Mesothelial cell of epicardium (in vitro differentiated cells): ENCODE measurements at places on chromosomes 4 and X.

DNA sequence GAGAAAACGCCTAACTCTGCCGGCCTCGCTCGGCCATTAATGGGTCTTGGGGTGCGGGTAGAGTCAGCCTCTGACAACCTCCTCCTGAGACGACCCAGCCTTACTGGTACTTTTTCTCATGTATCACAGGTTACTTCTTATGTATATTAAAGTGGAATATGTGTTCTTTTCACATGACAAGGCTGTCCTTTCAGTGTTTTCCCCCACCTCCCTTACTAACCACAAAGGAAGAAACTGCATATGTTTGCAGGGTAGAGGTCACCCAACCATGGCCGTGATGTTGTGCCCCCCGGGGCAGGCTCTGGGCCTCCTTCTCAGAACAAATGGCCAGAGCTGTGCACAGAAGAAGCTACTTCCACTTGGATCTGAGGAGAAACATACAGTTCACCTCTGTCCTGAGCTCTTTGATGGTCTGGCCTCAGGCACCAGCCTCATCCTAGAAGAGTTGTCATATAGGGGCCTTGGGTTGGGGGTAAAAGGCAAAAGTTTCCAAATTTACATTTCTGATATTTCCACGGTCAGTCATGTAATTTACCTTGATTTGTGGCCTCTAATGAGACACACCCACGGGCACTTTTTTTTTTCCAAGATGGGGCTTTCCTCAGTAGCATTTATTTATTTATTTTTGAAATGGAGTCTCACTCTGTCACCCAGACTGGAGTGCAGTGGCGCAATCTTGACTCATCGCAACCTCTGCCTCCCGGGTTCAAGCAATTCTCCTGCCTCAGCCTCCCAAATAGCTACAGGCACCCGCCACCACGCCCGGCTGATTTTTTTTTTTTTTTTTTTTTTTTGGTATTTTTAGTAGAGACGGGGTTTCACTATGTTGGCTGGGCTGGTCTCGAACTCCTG lies 1.9 kb downstream of the SOWAHD start:
- no peak for DNase-seq

GRCh38 chr4:1010395-1011021 lies 918 bp upstream of the FGFRL1 start:
- no peak for DNase-seq

GRCh38 chr4:3209551-3210325 lies 39.2 kb upstream of the MSANTD1 start:
- DNase-seq, result no peak

DNA sequence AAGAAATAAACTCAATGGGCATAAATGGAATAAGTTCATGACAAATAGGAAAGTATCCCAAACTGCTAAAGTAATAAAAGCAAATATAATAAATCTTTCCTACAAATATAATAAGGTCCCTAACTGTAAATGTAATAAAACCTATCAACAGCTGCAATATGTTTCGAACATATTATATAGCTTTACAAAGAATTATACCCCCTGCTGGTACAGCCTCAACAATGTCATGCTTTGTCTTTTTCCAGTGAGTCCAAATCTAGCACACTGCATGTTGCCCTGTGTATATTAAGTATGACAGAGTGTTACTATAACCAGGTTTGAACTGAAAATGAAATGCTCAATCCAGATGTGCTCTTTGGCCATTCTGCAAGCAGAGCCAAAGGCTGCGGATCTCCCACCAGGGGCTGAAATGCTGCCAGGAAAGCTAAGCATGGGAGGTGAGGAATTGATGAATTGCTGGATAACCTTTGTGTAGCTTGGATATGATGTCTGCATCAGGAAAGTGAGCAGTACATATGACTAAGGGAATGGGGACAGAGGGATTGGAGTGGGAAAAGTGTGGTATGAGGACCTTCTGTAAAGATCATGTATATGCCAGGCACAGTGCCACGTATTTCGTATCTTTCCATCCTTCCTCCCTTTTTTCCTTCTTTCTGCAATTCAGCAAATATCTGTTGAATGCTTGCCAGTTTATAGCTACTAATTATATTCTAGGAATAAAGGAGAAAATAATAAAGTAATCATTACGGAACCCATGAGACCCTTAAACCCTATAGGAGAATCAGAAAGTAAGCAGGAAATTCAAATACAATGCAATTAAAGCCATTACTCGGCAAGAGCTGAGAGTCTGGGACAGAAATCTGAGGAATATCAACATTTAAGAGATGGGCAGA lies 954.6 kb upstream of the LCORL start:
- no peak for DNase-seq

DNA sequence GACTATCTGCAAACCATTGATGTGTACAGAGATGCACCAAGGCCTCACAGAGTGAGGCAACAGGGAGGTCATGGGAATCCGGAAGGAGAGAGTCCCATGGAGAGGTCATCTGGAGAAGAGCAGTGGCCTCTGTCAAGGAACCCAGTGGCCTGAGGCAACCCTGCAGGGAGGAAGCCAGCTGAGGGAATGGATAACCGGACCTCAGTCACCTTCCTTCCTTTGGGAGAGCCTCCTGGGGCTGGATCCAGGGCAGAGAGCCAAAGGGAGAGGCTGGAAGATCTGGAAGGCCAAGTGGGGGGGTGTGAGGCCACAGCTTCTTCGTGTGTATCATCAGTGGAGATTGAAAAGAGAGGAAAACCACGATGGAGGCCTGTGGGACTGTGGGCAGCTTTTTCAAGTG lies 24.3 kb upstream of the CD38 start:
- no peak for DNase-seq

DNA sequence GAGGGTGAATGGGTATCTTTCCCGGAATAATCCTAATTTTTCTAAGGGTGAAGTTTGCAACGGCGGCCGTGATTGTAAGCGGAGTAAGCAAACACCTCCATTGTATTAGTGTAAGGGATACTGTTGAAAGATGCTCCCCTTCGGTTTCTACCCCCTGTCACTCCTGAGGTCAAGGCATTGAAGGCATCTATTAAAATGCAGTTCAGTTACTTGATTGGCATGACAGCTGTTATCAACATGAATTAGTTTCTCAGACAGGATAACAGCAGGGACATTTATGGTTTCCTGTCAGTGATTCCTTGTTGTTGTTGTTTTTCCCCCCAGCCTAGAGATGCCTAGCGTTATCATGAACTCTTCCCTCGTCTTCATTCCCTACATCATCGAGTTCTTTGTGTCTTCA lies 552 bp downstream of the SLC25A14 start:
- no peak for DNase-seq

DNA sequence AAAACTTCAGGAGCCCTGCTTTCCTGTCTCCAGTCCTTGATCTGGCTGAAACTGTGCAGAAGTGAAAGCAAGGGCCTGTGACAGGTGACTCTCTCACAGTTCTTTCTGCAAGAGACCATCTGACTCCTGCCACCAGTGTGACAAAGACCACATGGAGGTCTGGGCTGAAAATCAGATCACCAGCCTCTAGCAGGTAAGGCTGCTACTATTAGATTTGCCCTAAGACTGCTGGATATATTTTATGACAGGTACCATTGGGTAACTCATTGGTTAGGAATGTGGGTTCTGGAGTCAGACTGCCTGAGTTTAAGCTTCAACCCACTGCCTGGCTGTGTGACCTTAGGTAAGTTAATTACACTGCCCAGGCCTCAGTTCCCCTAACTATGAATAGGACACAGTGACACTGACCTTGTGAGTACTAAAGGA lies 163.3 kb upstream of the SLC7A11 start:
- DNase-seq, result no peak

GRCh38 chrX:2430265-2430825 lies 70.4 kb downstream of the DHRSX start:
- DNase-seq, result no peak

DNA sequence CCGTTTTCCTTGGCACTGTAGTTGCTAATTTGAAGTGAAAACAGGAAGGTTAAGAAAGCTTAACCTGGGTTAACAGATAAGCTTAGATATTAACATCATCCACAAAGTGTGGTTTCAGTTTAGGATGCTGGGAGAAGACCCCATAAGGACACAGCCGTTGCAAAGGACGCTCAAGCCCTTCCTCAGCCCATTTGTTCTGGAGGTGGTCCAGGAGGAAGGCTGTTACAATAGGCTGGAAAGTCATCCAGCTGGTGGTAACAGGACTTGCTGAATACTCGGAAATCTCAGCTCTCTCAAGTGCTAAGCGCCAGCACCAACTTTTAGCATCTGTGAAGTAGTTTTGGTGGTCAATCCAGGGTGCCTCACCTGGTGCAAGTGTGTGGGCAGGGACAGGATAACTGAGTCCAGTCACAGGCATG lies 14.2 kb downstream of the CHST7 start:
- DNase-seq, result no peak

DNA sequence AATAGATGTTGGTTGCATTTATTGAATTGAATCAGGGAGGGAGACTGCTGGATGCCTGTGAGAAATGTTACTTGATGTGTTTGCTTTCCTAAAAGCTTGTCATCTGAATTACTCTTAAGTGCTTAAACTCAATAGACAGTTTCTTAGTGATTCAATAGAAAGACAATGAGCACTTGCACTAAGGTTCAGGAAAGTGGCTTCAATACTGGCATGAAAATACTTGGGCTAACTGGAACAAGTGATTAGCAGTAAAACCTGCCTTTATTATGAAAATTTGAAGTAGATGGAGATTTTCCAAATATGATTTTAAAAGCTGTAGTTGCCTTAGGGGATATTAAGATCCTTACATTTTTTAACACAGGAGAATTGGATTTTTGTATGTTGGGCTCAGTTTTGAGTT lies 123.3 kb downstream of the RNF150 start:
- DNase-seq, result no peak

GRCh38 chrX:111460607-111461006 lies 48.6 kb upstream of the DCX start:
- DNase-seq, result no peak

GRCh38 chr4:147769386-147769785 lies 37.5 kb downstream of the ARHGAP10 start:
- DNase-seq, result no peak

GRCh38 chr4:6693231-6694176 lies at the start of gene S100P:
Gene S100P, plus strand, starts transcription at chr4:6693878. Its CDS starts 55 bp downstream, at chr4:6693933.
- DNase-seq, result no peak

GRCh38 chr4:57412259-57413054 lies 302.3 kb upstream of the IGFBP7 start:
- no peak for DNase-seq

- no peak for DNase-seq
These were observed 176.7 kb upstream of the FAT1 start for GRCh38 chr4:186900232-186900900.

DNA sequence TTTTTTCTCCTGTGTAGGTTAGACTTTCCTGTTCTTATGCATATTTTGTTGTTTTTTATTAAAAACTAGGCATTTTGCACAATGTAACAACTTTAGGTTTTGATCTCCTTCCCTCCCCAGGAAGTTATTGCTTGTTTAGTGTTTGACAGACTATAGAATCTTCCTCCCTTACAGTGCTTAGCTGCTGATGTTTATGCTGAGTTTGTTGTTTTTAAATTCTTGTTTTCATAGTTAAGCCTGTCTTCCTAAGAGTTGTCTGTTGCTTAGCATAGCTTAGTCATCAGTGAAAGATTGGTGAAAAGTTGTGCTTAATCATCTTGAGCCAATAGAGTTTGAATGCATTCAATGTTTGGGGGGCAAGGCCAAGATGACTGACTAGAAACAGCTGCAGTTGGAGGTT lies 157.5 kb downstream of the NKX6-1 start:
- no peak for DNase-seq

GRCh38 chr4:53840643-53841042 lies 223.8 kb downstream of the CHIC2 start:
- DNase-seq, result no peak

DNA sequence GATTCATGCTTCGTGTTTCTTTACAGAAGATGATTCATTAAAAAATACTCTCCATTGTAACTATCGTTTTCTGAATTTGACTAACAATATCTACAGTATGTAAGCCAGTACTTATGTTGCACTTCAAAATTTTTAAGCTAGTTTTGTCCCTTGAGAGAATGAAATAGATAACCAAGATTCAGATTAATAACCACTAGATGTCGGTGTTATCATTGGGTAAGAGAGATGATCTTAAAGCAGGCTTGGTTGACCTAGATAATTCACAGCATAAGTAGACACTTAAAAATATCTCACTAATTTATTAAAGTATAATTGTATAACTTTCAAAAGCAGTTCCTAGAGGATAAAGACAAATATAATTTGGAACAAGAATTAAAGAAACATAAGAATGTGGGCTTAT lies 430.9 kb downstream of the C4orf33 start:
- no peak for DNase-seq

DNA sequence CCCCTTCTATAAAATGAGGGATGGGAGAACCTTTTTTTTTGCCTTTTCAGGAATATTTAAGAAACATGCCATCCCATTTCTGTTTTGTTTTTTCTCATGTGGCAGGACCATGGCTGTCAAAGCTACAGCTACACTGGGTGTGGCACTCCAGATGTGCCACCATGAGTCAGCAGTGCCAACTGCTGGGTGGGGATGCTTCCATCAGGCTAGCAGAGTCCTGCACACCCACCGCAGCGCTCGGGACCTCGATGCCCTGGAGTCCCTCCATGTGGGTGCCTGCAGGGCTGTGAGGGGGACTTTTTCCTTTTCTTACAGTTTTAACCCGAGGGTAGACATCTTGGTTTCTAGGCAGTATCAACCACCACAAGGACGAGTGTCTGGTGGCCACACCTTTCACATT lies 352.6 kb downstream of the NR3C2 start:
- no peak for DNase-seq

- DNase-seq, result no peak
These were observed 212.8 kb downstream of the GPAT3 start for GRCh38 chr4:83748711-83749110.

DNA sequence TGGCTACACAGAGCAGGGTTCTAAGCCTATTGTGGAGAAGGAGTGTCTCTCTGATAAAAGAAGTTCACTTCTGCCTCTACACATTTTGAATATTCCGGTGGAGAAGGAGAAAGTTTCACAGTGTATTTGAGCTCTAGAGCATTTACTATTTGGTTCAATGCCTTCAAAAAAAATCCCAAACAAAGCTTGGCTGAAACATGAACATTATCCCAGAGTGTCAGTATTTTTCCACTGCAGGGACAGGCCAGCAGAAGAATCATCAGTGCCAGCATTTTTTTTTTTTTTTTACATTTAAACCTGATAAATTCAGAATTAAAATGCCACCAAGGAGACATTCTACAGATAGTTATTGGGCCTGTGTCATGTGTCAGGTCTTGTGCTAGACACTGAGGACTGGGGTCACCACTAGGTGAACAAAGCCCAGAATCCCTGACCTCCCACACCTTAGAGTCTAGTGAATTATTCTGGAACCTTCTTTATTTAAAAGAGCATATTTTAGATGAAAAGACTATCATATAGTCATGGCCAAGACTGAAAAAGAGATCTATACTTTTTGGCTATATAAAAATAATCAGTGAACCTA lies 48.0 kb upstream of the NAP1L5 start:
- DNase-seq, result no peak
